ENCODE measurements at places on chromosomes 3 and 15.

DNA sequence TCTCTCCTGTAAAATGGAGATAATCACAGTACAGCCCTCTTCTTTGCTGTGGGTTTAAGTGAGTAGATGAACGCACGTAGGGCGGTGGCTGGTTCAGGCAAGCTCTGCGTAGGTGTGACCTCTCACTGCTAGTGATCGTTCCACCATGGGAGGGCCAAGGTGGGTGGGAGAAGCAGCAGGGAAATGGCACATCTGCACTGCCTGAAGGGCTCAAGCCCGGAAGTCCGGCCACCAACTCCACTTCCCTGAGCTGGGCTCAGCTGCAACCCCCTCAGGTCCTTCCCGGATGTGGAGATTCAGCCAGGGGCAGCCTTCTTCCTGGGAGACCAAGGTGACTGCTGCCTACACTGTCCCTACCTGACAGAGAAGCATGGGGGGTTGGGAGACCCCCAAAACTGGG, 102.9 kb downstream of the ADCY5 start:
- no peak for ATAC-seq

GRCh38 chr15:22942306-22942855, 37.8 kb downstream of the CYFIP1 start:
- ATAC-seq: no peak

DNA sequence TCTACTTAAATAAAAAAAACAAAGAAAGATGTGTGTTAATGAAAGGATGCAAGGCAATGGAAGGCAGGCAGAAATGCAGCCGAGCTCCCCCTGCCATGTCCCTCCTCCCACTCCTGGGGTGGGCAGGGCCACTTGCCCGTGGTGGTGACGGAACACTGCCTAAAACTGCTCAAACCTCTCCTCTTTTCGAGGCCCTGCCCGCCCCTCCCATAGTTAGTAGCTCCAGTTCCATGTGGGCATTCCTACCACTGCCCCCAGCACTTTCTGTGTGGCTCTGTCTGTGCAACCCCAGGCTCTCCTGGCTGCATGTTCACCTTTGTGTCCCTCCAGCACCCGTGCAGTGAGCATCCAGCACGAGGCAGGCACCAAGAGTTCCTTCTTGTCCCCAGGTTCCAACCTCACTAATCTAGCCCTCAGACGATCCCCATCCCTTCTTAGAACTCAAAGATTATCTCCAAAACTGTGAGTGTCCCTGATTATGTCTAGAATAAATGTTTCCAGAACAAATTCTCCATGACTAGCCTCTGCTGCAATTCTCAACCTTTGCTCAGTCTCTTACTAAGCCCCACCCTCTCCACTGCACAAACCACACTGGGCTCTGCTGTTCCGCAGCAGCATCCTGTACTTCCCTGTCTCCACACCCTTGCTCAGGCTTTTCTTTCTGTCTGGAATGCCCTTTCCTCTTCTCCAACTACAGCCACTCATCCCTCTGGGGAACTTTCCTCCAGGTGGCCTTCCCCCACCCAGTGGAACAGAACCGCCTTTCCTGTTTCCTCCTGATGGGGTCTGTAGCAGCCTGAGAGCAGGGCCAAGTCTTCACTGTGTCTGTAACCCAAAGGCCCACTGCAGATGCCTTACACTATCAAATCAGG, 32.6 kb upstream of the SPTBN5 start:
- ATAC-seq: no peak

DNA sequence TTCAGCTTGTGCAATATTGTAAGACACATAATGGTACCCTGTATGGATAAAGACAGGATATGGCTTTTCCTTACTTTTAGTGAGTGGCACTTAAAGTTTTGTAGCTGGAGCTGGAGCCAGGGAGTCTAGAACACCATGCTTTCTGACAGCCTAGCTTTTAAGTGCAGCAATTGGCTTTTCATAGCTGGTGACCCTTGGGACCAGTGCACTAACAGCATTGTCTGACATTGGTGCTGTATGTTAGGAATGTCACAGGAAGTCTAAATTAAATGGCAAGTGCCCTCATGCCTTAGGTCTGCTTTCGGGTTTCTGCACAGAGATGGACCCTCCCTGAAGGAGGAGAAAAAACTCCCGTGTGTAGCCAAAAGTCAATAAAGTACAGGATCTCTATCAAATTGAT, 628.2 kb downstream of the NR2F2 start:
- ATAC-seq: no peak

DNA sequence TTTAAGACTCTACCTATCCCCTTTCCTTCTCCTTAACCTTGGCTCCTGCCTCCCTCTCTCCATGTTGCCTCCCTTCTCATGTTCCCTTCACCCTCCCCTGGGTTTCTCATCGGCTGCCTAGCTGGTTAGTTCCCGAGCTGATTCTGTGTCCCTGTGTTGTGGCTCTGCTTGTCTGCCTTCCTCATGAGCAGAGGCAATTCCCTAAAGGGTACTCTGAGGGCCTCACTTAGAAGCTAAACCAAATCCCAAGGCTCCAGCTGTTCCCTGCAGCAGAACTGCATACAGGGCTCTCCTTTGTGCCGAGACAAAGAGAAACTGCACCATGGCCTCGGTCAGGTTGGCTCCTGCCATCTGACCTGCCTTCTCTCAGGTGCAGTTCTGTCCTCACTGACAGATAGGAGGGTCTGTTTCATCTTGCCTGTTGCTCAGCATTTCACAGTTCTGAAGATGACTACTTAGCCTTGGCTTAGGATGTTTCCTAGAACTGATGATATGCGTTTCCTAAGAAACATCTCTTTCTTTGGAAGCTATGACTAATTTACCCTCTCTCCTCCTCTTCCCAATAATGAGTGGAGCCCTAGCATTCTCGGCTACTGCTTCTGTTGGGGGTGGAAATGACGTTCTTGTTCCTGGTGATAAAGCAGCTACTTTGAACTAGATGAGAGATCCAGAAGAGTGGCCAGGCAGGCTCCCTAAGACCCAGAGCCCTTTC, 27.1 kb downstream of the DUOX1 start:
- ATAC-seq: peak; percentile 12

- no peak for ATAC-seq
Observed at GRCh38 chr3:115415246-115415996, 207.9 kb upstream of the GAP43 start.

- no peak for ATAC-seq
Observed at GRCh38 chr3:155228676-155229075, 64.8 kb downstream of the STRIT1 start.

- ATAC-seq: peak; percentile 80
Observed at GRCh38 chr3:29972320-29972993, 633.9 kb upstream of the TGFBR2 start.

DNA sequence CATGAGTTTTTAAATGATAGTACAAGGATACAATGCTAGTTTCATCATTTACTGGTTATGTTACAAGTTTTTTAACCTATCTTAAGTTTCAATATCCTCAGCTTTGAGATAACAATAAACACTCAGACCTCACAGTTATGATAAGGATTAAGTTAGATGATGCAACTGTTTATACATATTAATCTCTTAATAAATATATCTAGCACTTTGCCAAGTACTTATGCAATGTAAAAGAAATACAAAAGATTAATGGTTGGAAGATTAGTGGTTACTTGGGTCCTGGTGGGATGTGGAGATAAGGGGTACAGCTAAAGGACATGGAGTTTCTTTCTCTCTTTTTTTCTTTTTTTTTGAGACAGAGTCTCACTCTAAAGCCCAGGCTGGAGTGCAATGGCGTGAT, 12.0 kb downstream of the SPPL2A start:
- ATAC-seq: no peak

- ATAC-seq: no peak
Observed at GRCh38 chr3:165778891-165779290, 58.3 kb downstream of the BCHE start.

DNA sequence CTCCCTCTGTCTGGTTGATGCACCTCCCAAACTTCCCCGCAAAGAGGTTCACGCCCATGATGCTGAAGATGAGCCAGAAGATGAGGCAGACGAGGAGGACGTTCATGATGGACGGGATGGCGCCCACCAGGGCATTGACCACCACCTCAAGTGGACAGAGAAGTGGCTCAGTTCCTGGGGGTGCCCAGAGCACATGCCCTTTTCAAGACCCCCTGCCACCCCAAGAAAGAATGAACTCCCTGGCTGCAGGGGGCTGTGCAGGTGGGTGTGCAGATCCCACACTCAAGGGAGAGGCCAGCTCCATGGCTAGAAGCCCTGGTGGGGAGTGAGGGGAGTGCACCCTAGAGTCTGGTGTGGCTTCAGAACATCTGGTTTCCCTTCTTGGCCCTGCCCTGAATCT, 64.1 kb downstream of the EXOG start:
- ATAC-seq: no peak

- no peak for ATAC-seq
Observed at GRCh38 chr3:151800431-151800830, 13.5 kb upstream of the AADAC start.

DNA sequence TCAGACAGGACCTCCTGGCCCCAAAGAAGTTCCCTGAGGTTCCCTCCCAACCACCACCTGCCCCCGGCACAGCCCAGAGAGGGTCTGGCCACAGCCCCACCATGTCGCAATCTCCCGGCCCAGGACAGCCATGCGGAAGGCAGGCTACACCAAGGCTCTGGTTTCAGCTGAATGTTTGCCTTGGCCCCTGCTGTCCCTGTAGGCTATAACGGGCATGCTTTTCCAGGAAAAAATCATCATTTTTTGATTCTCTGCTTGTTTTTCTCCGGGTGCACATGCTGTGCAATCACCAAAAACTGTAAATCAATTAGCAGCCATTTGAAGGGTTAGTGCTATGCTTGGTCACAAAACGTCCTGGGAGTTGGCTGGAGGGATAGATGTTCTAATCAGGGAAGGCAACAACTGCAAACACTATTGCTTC, 142.7 kb upstream of the IGF1R start:
- ATAC-seq: no peak

DNA sequence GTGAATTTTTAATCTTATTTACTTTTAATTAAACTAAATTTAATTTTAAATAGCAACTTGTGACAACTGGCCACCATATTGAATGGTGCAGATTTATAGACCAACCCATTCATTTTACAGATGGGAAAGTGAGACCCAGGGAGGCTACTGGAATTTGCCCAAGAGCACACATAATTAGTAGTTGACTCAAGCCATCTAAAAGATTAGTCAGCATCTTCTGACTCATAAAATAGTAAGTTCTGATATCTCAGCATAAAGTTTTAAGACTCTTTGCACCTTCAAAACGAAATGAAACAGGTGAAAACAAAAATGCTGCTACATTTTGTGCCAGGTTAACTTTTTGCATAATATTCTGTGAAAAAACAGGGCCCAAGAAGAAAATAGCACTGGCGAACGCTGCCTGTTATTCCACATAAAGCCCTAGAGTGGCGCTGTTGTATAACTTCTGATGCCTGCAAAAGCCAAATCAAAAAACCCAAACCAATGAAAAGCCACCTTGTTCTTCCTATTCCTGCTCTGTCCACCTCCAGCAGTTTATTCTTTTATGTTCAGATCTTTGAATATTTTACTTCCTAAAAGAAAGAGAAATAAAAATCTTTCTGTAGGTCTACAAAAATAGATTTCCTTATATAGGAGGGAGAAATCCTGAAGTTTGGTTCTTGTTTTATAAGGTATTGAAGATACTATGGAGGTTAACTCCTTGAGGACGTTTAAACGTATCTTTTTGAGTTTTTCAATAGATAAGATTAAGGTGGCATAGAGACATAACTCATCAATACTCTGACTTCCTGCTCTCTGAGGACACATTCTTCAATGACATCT, 62.8 kb downstream of the OTOL1 start:
- peak; percentile 10 for ATAC-seq

DNA sequence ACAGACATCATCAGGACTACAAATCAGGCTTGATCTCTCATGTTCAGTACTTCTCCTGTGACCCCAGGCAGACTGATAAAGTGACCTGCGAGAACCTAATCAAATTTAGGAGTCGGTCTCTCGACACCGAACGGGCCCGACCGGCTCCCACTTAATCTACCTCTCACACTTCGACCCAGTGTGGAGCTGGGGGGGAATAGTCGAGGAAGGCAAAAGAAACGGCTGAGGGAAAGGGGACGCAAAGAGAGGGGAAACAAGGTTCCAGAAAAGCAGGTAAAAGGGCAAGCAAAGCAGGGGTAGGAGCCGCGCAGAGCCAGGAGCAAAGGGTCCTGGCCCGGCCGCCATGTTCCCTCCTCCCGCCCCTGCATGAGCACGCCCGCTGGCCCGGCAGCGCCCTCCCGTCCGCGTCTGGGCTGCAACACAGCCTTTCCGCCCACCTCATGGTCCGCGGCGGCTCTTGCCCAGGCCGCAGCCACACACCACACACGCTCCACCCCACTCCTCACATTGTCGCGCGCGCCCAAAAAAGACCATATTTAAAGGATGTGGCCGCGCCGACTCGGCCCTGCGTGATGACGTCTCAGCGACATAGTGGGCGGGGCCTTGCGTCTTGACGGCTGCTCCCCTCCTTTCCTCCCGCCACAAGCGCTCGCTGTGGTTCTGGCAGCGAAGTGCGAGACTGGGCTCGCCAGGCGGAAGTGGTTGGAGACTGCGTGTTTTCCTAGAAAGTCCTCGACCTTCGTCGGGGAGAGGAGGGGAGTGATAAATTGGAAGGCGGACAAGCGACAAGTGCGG, at the start of gene ICE2:
ICE2 (minus strand) TSS at position 577 of the 795 bp plus-strand sequence. CDS start 1,165 bp downstream, outside the sequence.
- ATAC-seq: peak; percentile 92

DNA sequence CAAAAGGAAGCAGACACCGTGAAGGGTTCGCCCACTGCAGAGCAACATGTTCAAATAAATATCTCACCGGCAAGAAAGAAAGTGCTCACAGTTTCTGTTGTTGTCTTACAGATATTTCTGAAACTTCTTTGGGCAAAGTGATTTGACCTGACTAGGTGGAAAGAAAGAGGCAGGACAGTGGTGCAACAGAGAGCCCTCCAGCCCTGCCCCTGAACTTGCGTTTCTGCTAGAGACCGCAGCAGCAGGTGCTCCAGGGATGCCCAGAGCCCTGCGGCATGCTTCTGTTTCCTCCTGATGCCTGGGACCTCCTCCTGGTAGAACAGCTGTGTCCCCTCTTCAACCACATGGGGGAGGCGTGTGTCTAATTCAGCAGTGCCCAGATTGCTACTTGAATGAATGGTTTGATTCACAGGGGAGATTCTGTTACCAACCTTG, 123.4 kb downstream of the ATP10A start:
- peak; percentile 40 for ATAC-seq

DNA sequence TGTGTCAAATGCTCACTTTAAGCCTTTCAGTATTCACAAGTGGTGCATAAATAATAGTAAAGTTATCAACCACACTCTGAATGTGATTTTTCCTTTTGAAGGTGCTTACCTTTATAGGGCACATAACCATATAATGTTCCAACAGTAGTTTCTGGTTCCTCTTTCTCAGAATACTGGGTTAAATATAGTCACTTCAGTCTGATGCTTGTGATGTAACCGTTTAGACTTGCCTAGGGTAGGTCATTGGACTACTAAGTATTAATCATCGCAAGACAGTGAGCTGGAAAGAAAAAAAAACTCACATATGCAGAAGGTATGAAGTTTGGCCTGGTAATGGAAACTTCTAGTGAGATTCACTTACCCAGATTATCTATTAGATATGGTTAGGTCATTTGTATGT, 1.9 kb downstream of the KBTBD8 start:
- no peak for ATAC-seq

DNA sequence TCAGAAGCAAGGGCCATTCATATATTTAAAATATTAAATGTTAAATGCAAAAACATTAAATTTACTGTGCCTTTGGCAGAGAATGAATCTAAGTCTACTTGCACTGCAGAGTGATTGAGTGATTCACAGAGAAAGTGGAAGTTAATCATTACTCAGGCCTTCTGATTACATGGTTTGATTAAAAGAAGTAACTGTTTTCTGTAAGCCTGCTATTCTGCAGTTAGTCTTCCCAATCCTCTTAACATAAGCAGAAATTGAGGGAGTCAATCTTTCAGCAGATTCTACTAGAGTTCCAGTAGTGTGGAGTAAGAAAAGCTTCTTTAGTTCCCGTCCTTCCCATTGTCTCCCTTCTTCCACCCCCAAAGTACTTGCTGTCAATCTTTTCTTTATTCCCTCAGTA, 1.5 kb downstream of the NLGN1 start:
- no peak for ATAC-seq

Data from motor neuron (in vitro differentiated cells).